ENCODE measurements at places on chromosomes 5 and 9.

DNA sequence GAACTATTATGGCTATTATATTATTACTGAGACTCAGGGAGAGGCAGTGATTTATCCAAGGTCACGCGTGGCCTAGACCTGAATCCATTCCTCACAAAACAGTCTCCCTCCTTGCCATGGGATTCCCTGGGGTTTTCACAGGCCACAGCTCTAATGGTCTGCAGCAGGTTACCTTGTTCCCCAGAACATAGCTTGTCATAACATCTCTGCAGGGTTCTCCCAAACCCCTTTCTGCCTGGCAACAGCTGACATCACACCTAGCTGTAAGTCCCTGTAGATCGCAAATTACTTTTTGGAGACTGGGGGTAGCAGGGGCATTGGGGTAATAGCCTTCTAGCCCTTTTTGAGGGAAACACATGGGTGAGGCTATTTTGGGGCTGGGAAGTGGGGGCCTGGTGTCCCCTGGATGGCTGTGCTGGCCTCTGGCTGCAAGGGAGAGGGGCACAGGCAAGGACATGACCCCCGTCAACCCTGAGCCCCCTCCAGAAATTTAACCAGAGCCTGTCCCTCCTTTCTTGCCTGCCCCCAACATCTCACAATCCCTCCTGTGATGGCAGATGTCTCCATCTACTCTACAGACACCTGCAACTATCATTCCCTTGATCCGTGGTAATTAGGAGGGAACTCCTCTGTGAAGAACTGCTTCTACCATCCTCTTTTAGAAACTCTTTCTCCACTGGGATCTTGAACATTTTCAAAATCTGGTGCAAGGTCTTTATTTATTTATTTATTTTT is 1.3 kb downstream of the CD74 start:
- no peak for DNase-seq

GRCh38 chr5:125584140-125584520 is 837.7 kb upstream of the ZNF608 start:
- no peak for DNase-seq

GRCh38 chr9:70003901-70004714 is 39.5 kb upstream of the MAMDC2 start:
- no peak for DNase-seq

DNA sequence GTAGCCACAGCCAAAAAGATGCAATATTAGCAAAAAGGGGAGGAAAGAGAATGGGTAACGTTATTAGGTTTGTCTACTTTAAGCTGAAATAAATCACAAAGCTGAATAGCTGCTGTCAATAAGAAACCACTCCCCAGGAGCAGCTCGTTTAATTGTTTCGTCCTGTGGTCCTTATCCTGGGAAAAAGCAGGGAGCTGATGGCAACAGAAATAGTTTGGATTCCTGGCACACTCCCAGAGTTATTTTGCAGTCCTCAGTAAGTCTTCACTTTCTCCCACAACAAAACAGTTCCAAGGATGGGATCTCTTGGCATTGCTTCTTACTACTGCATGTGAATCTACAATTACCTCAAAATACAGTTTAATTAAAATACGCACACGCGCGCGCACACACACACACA is 28.8 kb downstream of the FRMD3 start:
- DNase-seq = no peak

DNA sequence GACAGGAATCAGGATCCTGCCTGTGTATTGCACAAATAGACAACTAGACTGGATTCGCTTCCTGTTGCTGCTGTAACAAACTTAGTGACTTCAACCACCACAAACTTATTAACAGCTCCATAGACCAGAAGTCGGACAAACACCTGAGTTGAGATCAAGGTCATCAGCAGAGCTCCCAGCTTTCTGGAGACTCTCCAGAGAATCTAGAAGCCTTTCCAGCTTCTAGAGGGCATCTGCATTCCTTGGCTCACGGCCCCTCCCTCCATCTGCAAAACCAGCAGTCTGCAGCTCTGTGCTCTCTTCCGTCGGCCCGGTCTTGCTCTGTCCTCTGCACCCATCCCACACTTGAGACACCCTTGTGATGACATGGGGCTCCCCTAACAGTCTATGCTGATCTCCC is 99.1 kb downstream of the KCNT1 start:
- no peak for DNase-seq

- no peak for DNase-seq
Observed at GRCh38 chr5:178418471-178419010, 171.7 kb downstream of the COL23A1 start.

- no peak for DNase-seq
Observed at GRCh38 chr9:26260238-26260637, 582.0 kb upstream of the TUSC1 start.

DNA sequence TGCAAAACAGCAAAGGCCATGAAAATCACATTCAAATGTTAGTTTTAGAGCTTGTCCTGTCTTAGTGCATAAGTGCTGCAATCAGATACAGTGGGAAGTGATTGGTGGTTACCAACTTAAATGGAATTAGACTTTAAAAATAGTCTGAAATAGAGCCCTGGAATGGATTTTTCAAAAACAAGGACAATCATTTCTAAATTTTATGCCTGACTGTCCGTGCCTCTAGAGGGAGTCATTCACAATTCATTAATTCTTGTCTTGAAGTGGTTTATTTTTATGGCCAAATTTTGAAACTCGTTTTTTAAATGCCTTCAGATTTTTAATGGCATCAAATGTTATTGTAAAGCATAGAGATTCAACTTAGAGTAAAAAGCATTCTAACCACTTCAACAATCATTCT is 561.8 kb upstream of the DAB2 start:
- no peak for DNase-seq

DNA sequence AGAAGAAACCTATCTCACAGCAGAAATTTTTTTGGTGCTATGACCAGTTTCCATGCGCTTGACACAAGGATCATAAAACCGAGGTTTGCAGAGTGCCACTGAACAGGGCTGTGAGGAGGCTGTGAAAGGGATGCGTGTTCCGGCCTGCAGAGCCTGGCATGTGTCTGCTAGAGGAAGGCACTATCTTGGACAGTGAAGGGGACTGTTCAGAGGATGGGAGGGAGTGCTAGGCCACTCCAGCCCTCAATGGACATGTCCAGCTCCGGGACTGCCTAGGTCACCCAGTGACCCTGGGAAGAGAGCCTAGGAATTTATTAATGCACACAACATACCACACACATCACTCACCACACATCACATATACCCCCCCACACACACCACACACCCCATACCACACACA is 275.9 kb downstream of the GADD45G start:
- DNase-seq = no peak

DNA sequence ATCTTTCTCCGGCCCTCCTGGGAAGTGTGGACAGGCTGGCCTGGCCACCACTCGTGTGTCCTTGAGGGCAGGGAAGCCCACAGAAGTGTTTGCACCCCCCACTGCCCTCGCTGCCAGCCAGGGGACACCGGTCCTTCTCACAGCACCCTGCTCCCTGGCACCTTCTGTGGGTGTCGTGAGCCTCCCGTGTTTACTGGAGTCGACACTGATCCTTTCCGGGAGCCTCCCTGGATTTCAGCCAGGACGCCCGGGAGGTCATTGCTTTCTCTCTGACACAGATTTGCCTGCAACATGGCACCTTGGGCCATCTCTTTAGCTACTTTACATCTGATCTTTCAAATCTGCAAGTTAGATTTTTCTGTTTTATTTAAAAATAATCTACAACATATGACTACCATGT is 120.4 kb upstream of the CACNA1B start:
- no peak for DNase-seq

GRCh38 chr5:112203229-112203628 is 215.8 kb downstream of the EPB41L4A start:
- no peak for DNase-seq

DNA sequence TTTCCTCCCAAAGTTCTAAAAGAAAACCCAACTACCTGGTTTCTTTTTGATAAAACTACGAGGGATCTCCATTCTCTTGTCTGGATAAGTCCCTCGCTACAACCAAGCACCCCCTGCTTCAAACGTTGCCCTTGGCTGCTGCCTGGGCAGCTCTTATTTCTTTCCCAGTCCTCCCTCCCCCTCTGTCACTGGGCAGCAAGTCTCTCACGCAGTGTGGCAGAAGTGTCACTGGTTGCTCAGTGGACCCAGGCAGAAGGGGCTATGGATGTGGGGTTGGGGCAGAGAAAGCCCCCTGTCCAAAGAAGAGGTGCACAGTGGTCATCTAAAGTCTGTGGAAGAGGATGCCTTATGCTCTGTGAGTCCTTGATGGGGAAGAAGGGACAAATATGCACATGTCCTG is 7.2 kb upstream of the SMIM32 start:
- no peak for DNase-seq

DNA sequence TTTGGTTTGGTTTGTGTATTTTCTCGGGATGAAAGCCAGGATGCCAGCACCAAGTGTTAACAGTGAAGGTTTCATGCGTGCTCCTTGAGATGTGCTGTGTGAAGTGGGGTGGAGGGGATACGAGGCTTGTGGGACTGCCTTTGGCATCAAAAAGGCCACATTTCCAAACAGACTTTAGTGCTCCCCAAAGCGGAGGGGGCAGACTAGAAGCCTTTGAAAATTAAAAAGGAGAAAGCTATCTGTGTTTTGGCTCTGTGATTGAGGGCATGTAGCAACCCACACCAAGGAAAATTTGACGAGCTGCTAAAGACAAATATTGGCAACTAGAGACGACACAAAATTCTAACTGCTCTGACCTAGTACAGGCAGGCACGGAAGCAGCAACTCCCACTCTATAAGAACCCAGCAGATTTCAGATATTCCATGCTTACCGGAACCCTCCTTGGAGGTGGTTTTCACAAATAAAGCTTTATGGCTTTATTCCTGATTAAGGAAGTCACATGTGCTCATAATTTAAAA is 154.5 kb downstream of the ARSB start:
- DNase-seq = no peak

- DNase-seq = peak; percentile 60
Observed at GRCh38 chr5:177473443-177474001, at the start of gene DBN1. Gene DBN1 (minus strand): TSS chr5:177473634. CDS start chr5:177473521, 113 bp downstream.

DNA sequence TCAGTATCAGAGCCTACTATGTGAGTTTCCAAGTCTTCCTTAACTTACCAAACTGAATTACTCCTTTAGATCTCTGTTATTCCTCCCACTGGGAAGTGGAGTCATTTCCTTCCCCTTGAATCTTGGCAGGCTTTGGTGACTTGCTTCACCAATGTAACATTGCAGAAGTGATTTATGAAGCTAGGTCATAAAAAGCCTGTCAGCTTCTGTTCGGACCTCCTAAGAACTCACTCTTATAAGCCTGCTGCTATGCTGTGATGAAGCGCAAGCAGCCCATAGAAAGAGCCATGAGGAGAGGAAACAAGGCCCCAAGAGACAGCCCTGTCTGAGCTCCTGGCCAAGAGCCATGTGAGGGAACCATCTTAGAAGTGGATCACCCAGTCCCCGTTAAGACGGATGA is 14.2 kb upstream of the FOXB2 start:
- no peak for DNase-seq

GRCh38 chr5:143759396-143760130 is 52.4 kb upstream of the HMHB1 start:
- no peak for DNase-seq

DNA sequence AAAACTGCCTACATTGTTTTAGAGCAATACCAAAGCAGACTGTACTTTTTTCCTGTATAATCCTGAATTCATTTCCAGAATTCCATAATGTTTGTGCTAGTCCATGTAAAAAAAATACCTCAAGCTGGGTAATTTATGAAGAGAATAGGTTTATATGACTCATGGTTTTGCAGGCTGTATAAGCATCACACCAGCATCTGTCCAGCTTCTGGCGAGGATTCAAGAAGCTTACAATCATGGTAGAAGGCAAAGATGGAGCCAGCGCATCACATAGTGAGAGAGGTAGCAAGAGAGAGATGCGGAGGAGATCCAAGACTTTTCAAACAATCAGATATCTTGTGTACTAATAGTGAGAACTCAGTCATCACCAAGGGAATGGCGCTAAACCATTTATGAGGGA is 280.3 kb upstream of the CDH9 start:
- DNase-seq = peak; percentile 29

GRCh38 chr9:81410201-81410600 is 279.1 kb downstream of the TLE1 start:
- DNase-seq = no peak

DNA sequence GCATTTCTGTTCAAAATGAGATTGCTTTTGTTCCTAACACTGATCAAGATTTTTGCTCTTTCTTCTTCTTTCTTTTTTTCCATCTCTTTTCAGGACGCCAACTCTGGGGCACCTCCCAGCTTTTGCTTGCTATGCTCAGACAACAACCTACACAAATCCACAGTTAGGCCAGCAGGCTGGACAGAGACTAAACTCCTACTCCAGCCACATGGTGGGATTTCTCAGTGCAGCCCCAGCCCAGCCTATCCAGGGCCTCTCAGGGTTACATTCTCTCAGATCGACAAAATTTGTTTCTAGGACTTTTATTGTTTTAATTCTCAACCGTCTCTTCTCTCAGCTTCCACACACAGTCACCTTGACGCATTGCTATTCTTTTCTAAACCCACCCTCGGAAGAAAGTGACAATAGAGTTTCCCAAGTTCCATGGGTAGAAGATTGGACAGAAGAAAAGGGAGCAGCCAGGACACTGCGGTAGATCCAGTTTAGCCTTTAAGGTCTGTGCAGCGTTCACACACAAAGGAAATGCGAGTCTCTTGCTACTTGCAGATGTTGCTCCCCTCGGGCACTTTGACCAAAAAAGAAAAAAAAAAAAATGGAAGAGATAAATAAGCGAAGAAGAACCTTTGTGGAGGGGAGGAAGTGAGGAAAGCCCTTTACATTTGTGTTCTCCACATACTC is 588.6 kb upstream of the GRAMD2B start:
- DNase-seq = no peak

DNA sequence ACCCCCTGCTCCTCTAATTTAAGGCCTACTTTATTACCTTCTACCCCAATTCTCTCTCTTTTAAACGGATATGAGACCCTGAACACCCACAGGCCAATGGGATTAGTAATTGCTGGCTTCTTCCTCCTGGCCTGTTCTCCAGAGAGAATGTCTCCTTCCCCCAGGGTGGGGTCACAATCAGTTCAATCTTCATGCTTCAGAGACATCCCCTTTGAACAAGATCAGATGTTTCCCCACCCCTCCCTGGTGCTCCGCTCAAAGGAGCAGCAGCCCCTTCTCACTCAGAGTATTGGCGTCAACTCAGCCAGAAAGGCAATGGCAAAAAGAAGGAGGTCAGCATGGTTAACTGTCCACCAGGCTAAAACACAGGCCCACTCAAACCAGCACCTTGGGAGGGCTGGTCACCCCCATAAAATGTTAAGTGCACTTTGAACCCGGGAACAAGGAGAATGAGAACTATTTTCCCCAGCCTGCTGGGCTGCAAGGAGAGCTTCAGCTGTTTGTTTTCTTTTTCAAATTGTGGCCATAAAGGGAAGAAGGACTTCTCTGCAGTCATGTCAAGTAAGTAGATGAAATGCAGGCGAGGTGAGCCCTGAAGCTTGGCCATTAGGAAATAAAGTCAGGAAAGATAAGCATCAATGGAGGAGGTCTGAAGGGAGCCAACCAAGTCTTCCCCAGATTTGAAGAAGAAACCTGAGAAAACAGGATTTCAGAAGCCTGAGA is 20.1 kb downstream of the LHFPL2 start:
- no peak for DNase-seq

DNA sequence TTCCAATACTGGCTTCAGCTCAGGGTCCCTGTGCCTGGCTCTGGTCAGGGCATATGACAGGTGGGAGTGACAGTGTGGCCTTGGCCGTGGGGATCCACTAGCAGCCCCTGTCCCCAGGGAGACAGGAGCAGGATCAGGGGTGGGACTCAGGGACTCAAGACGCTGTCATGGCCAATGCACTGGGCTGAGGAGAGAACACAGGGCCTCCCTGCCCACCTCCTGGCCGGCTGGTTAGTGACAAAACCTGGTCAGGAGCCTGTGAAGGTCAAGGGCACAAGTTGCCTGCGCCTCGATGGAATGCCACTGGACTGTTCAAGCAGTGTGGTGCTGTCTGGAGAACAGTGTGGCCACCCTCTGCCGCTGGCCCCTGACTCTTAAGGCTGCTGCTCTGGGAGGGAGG is 86.8 kb downstream of the OLFM1 start:
- no peak for DNase-seq
